ENCODE measurements at places on chromosomes 6 and 20.

DNA sequence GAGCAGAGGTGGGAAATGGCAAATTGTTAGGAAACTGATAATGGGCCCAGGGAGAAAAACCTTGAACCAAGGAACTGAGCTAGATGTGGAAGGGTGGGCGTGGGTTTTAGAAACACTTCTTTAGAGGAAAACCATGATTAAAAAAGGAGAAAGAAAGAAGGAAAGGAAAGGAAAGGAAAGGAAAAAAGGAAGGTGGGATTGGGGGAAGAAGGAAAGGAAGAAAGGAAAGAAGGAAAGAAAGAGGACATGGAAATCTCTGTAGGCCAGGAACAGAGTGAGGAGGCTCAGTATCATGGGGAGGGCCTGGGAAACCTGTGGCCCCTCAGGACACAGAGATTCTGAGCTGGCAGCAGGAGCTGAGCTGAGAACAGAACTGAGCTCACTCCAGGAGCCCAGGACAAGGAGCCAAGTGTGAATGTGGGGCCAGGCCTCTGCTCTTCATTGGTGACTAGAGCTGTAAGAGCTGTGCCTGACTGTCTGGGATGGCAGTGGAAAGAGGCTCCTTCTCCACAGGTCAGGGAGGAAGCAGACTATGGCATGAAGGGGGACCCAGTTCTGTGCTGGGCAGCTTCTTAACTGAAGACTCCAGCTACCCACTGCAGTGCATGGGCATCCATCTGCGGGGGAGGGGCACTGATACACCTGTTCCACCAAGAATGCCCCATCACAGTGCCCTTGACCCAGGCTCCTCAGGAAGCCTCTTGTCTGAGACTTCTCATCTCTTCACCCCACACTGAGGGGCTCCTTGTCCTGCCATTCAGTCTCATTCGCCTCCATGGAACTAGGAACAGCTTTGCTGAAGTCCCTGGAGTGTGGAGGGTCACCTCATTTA is 116.1 kb upstream of the BACH2 start:
- no peak for DNase-seq

- DNase-seq: no peak
Measured at GRCh38 chr20:51705400-51705799, 62.8 kb downstream of the ATP9A start.

- no peak for DNase-seq
Measured at GRCh38 chr6:53879608-53880007, 84.8 kb downstream of the LRRC1 start.

DNA sequence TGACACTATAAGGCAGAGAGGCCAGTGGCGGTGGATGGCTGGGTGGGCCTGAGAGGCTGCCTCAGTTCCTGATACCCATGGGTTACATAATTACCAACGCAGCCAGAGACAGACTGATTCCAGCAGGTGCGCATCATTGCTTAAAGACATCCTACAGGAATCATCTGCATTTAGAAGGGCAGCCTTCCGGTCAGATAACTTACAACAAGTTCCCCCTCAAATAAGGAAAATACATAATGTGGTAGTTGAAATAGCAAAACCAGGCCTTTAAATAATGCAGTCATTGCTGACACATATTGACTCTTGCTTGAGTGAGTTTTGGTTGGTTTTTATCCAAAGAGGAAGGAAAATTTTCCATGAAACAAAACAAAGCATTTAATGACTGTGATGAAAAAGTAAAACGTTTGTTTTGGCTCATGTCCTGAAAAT is 81.9 kb downstream of the SIM1 start:
- no peak for DNase-seq

GRCh38 chr6:109486068-109486467 is 3.0 kb upstream of the ZBTB24 start:
- no peak for DNase-seq

- DNase-seq: no peak
Measured at GRCh38 chr20:40868551-40869217, 159.9 kb upstream of the TOP1 start.

GRCh38 chr20:13778827-13779226 is 5.9 kb downstream of the ESF1 start:
- no peak for DNase-seq

- no peak for DNase-seq
Measured at GRCh38 chr20:64015635-64016034, 20.3 kb upstream of the C20orf204 start.

- DNase-seq: no peak
Measured at GRCh38 chr6:125787791-125788190, 3.0 kb upstream of the NCOA7 start.

GRCh38 chr6:8335896-8336295 is 99.4 kb downstream of the SLC35B3 start:
- DNase-seq: no peak

- no peak for DNase-seq
Measured at GRCh38 chr6:157020398-157020797, 243.2 kb downstream of the ARID1B start.

DNA sequence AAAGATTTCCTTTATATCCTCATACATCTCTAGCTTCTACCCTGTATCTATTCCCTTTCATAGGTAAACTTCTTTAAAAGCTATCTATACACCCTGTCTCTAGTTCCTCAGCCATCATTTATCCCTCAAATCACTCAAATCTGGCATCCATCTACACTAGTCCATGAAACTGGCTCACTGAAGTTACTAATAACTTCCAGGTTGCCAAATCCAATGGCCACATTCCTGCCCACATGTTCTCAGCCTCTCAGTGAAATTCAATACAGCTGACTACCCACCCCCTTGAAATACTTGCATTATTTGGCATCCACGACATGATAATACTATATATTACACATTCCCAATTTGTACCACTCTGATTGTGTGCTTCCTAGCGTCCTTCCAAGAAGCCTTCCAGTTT is 8.7 kb downstream of the REPS1 start:
- DNase-seq: no peak

DNA sequence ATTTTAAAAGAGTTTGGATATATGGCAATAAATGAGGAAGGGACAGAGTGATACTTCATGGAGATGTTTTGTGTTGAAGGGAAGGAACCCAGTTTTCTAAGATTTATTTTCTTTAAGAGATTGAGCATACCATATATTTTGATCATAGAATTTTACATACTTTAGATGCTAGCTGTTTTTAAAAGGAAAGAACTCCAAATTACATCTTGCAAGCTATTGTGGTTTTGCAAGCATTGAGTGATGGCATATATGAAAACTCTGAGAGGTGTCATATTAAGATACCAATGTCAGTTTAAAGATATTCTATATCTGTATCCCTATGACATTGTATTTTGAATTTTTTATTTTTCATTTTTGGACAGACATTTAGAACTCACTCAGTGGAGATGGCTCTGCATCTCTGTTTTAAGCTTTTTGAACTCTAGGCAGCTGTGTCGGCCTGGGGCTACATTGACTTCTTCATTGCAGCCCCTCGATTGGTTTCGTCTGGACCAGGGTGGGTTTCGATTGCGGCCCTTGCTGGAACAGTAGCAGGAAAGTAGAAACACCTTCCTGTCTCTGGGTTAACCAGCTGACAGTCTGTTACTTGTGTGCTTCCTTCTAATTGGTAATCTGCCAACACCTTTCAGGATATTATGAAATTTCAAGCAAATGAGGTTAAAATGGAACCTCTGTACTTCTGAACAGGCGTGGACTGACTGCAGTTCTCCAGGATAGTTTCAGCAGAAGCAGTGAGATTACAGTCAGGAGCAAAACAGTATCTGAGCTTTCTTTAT is 14.0 kb downstream of the IGF2R start:
- DNase-seq: peak; percentile 86

Data from GF-D8 (cell line).